ENCODE measurements at places on chromosomes 2 and 18.

DNA sequence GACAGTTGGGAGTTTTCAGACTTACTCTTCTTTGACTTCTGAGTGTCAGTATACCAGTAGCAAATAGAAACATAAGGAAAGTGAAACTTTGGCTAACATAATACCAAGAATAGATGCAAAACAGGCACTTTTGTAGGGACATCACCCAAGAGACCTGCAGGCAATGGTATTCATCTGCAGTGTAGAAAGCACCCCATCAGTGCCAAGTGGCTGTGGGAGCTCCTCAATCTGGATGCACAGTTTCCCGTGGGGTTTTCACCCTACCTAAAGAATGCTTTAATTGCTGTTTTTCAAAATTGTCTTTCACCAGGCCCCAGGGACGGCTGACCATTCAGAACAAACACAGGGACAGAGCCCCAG is 96.6 kb upstream of the GPR45 start:
- no peak for DNase-seq

DNA sequence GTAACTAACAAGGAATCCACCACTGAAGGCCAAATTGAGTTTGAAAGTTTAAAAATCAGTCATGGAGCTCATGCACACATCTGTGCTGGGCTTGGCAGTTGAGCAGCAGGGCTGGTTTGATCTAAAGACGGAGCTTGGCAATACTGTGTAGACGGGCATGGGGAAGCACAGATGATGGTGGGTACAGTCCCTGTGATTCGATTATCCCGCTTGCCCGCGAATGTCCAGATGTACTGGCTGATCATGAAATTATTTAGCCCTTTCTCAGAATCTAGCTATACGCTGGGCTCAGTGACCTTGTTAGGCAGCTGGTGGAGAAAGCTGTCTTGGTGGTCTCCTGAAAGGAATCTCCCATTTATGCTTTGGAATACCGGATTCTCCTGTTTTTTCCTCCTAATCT is 74.8 kb upstream of the SOX11 start:
- no peak for DNase-seq

GRCh38 chr2:22999951-23000350 is 385.0 kb upstream of the KLHL29 start:
- DNase-seq, result no peak

GRCh38 chr18:10169064-10169562 is 255.3 kb downstream of the VAPA start:
- DNase-seq, result peak; percentile 27

- DNase-seq, result no peak
Observed at GRCh38 chr2:234979204-234980167, 27.7 kb downstream of the SH3BP4 start.

DNA sequence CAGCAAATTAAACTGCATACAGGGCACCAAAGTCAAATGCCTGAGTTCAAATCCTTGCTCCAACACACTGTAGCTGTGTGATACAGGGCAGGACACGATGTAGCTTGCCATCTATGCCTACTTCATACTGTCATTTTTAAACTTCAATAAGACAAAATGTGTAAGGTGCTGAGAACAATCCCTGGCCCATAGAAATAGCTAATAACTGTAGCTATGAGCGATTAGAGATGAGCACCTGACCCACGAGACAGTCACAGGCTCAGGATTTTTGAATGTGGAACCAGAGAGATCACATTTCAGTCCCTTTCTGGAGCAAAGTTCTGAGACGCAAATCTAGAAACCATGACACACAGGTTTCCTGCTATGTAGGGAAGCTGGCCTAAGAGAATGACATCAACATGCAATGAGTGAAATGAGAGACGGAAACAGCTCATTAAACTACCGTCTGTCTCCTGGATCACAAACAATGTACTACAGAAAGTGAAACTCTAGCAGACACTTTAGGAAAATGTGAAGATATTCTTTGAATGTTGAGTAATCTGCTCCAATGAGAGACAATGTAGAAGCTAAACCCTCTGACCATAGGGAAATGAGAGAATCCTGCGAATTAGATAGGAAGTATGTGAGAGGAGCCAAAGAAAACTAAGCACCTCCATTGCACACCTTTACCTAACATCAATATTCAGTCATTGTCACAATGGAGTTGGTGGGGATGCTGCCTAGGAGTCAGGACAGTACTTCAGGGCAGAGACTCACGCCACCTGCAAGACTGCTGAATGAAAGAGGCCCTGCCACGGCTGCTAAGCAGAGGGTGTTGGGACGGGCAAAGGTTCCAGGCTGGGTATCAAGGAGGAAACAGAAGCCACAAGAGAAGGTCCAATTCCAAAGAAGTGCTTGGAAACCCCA is 25.5 kb downstream of the B4GALT6 start:
- no peak for DNase-seq

DNA sequence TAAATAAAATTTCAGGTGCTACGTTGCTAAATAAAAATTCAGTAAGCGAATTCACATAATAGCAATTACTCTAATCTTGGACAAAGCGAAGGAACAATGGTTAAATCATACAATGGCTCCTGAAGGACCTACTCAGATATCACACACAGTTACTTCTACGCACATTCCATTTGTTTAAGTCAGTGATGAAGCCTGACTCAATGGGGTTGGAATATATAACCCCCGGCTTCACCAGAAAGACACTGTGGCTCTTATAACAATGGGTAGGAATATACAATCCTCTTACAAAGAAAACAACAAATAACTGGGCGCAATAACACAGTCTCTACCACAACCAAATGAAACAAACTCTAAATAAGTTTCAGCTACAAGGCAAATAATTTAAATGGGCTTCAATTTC is 349.5 kb downstream of the IRS1 start:
- no peak for DNase-seq

- no peak for DNase-seq
Observed at GRCh38 chr2:143513081-143513480, 383.9 kb downstream of the ARHGAP15 start.

DNA sequence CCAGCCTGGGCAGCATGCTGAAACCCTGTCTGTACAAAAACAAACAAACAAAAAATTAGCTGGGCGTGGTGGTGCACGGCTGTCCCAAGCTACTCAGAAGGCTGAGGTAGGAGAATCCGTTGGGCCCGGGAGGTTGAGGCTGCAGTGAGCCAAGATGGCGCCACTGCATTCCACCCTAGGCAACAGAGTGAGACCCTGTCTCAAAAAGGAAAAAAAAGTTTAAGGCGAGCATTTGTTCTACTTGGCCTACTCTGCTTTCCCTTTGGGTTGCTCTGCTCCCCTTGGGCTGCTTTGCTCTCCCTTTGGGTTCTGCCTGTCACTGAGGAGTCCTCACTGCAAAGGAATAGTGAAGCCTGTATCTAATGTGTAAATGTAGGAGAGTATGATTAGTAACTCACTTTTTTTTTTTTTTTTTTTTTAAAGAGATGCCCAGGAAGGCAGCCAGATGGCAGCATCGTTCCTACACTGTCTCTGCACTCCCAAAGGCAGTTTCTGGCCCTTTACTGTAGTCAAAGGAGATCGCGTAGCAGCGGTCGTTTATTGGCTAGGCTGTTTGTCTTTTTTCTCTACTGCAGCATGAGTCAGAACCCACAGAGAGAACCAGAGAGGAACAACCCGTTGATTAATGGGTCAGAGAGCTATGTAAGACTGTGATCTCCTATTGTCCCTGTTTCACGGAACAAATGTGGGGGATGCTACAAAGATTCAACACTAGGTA is 118.3 kb upstream of the CWC22 start:
- DNase-seq, result peak; percentile 72

DNA sequence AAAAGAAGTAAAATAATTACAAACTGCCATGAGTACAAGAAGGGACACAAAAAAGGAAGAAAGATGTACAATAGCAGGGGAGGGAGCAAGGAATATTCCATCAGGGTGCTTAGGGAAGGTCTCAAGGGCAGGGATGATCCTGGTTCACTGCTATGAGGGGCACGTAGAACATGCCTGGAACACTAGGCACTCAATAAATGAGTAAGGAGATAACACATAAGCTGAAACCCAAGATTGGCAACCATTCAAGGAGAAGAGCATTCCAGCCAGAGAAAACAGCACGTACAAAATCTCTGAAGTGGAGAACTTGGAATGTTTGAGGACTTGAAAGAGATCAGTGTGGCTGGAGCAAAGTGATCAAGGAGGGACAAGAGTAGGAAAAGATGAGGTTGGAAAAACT is 103.2 kb downstream of the FAM161A start:
- no peak for DNase-seq
